ENCODE measurements at places on chromosomes 7 and 10.

- no peak for DNase-seq
These were observed 165.3 kb downstream of the CELF2 start for GRCh38 chr10:11183015-11183414.

- no peak for DNase-seq
These were observed 281.1 kb downstream of the CDK14 start for GRCh38 chr7:90877201-90877600.

DNA sequence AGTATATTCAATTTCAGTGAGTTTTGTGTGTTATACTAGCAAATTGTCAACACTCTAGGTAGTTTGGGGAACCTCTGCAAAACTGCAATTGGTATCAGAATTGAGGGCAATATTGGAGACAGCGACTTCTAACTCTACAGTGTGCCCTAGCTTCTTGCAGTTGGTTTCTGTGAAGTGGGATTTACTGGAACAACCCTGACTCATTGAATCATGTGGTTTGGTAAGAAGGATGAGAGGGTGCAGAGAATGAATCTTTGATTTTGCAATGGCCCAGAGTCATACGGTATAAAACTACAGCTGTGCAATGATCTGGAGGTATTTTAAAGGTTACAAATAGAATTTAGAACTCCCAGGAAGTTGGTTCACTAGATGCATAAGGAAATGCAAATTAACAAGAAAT lies 129.1 kb upstream of the PPP1R3A start:
- no peak for DNase-seq

DNA sequence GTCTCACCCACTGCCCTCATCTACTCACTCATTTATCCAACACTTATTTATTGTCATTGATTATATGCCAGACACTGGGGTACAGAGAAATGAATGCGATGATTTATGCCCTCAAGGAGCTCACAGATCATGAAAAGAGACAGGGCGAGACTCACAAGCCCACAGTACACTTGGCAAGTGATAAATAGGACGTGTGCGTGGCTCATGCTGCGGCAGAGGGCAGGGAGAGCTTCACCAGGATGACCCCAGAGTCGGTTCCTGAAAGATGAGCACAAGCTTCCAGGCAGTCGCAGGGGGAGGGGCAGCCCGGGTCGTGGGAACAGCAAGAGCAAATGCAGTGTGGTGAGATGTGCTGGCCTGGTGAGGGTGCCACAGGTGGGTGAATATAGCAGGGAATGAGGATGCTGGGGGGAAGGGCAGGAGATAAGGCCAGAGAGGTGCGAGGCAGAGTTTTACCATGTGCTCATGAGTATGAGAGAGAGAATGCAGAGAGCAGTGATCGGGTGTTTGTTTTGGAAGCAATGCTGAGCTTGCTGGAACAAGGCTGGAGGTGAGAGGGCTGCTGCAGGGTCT lies 70.9 kb downstream of the ATXN7L1 start:
- DNase-seq, result no peak

GRCh38 chr7:34207810-34208209 lies 302.5 kb downstream of the BMPER start:
- DNase-seq, result no peak

- no peak for DNase-seq
These were observed 23.1 kb downstream of the ADAMTS14 start for GRCh38 chr10:70695241-70696030.

Measured in WERI-Rb-1 (cell line).